GM23338 (cell line): ENCODE measurements at places on chromosomes 5 and 9. TPM values are rescaled to one million over a fixed set of nuclear protein-coding genes. Genes with fewer than 3 reads are reported as not detected.
A peak's percentile ranks its signal among the peaks of the same experiment; 100 is the strongest.

HSPB3 gene
- not detected in 2 replicates for total RNA-seq

GFI1B gene
- total RNA-seq, result 0.38 and 1.0 TPM in 2 replicates

FUBP3 gene
- total RNA-seq, result 63.4 and 74.8 TPM in 2 replicates

IL5 gene
- not detected in 2 replicates for total RNA-seq

ST6GALNAC6 gene
- 39.2 and 46.3 TPM in 2 replicates for total RNA-seq

- H3K27ac ChIP-seq, result no peak overlapping the region
- peaks cover 12% of the 10 kb centered on the region for H3K4me1 ChIP-seq
- no peaks in the 10 kb centered on the region for H3K27me3 ChIP-seq
Measured at GRCh38 chr9:89426384-89426961, 71.4 kb downstream of the SEMA4D start.

DNA sequence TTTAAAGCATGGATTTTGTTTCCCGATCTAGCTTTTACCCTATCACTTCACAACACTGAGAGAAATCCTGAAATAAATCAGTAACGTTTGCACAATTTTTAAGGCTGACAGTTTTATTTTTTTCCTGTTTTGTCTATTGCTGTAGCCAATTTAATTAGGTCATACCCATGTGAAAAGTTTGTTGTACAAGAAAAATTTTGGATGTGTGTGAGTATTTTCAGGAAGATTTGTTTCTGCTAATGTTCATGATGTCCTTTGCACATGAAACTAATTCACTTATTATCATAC is 237.8 kb downstream of the ARRDC3 start:
- no peaks in the 10 kb centered on the region for H3K36me3 ChIP-seq
- no peak for DNase-seq
- no peaks in the 10 kb centered on the region for H3K27me3 ChIP-seq
- no peak overlapping the region for H3K27ac ChIP-seq

DNA sequence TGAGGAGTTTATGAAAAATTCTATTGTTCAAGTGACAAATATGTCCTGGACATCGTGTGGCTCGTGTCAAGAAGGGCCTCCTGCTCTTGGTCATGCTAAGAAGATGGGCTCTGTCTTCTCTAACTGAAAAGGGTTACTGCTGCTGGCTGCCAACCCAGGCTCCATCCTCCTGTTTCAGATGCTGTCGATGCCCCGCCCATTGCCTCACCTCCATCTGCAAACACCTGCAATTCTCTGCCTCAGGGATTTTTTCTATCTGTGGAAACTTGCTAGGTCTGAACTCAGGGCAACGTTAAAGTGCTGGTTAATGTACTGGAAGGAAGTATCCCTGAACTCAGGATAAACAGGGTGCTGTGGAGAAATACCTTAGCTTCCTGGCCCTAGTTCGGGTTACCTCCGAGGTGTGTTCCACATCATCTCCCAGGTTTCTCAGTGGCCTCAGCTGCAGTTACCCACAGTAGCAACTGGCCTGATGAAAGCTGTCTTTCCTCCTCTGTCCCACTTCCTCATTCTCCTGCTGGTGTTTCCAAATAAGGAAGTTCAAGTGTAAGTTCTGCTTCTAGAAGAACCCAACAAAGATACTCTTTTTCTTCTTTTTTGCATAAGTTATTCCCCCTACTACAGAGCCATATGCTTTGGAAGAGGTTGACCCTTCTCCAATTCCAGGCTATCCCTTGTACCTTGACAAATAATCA is 151.7 kb upstream of the SMIM23 start:
- no peaks in the 10 kb centered on the region for H3K36me3 ChIP-seq
- H3K4me3 ChIP-seq, result no peak overlapping the region
- peaks cover 27% of the 10 kb centered on the region for H3K27me3 ChIP-seq
- no peak for DNase-seq
- no peak overlapping the region for H3K27ac ChIP-seq
- H3K4me1 ChIP-seq, result peaks cover 5% of the 10 kb centered on the region

GRCh38 chr5:84816160-84816559 is 431.5 kb upstream of the EDIL3 start:
- no peak overlapping the region for H3K27ac ChIP-seq
- H3K36me3 ChIP-seq, result no peaks in the 10 kb centered on the region
- H3K4me3 ChIP-seq, result no peak overlapping the region
- H3K4me1 ChIP-seq, result no peaks in the 10 kb centered on the region; the same call in 1 of the 2 replicates
- H3K27me3 ChIP-seq, result no peaks in the 10 kb centered on the region

DNA sequence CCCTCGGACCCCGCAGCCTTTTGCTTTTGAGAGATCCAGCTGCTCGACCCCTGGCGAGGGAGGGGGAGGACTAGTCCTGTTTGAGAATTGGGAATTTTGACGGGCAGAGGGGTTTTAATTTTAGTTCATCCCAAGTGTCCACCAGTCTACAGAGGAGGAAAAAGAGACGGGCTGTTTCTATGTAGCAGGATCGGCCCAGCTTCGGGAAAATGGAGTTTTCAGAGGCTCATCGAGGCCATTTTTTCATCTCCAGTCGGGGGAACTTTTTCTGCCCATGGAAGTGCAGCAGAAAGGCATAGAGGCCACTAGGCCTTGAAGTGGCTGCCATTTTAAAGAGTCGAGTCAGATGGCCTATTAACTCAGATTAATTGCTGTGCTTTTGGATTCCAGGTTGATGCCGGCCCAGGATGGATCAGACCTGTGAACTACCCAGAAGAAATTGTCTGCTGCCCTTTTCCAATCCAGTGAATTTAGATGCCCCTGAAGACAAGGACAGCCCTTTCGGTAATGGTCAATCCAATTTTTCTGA is 1.2 kb downstream of the NSD1 start:
- no peaks in the 10 kb centered on the region for H3K27me3 ChIP-seq
- peak overlapping the region; percentile 94 for H3K4me3 ChIP-seq
- peak overlapping the region; percentile 97 for H3K27ac ChIP-seq
- H3K36me3 ChIP-seq, result peaks cover 35% of the 10 kb centered on the region

DNA sequence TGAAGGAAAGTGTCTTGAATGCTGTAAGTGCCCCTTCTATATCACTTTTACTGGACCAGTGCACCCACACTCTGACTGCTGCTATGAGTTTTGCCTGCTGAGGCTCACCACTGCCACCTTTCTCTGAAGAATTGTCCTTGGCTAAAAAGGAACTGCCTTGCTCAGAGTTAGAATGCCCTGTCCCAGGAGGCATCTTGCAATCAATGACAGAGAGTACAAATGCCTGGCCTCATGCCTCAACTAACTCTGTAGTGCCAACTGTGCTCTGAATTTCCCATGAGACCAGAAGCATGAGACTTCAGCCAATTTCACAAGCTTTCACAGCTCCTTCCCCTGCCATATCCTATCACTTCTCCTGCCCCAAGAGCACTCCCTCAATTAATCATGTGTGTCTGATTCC is 569.7 kb downstream of the ZNF608 start:
- H3K4me3 ChIP-seq, result no peak overlapping the region
- H3K27ac ChIP-seq, result peak overlapping the region; percentile 73
- peak; percentile 14 for DNase-seq
- H3K4me1 ChIP-seq, result peaks cover 9% of the 10 kb centered on the region; the same call in 1 of the 2 replicates

GRCh38 chr5:130546211-130546610 is 618.8 kb downstream of the HINT1 start:
- H3K27me3 ChIP-seq, result no peaks in the 10 kb centered on the region
- no peak for DNase-seq
- no peak overlapping the region for H3K4me3 ChIP-seq
- no peak overlapping the region for H3K27ac ChIP-seq
- no peaks in the 10 kb centered on the region for H3K4me1 ChIP-seq
- no peaks in the 10 kb centered on the region for H3K36me3 ChIP-seq
